ENCODE measurements at places on chromosomes 11 and 22. TPM values are rescaled to one million over a fixed set of nuclear protein-coding genes. Genes with fewer than 3 reads are reported as not detected.

DNA sequence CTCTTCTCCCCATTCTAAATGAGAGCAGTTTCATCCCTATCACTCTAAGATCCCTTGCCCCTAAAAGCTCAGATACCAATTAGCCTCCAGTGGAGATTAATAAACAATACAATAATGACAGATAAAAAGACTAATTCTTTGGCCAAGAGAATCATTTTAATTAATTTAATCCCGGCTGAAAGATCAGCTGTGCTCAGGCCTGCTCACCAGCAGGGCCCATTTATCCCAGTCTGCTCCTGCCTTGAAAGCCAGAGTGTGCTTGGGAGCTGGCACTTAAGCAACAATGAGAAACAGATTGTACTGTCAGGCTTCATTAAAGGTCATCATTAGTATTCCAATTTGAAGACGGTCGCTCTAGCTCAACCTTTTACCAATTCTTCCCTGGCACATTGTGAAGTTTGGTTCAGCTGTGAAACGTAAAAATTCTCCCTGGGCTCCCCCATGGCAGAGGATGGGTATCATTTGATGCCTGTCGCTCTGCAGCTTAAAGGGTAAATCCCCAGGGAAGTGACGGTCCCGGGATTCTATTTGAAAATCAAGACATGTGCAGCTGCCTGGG is 36.1 kb upstream of the HTATIP2 start:
- DNase-seq = no peak

GRCh38 chr22:44623771-44624510 is 78.1 kb upstream of the PRR5 start:
- DNase-seq = no peak

- DNase-seq = no peak
Observed at GRCh38 chr22:46057246-46058090, 80.5 kb upstream of the WNT7B start.

DNA sequence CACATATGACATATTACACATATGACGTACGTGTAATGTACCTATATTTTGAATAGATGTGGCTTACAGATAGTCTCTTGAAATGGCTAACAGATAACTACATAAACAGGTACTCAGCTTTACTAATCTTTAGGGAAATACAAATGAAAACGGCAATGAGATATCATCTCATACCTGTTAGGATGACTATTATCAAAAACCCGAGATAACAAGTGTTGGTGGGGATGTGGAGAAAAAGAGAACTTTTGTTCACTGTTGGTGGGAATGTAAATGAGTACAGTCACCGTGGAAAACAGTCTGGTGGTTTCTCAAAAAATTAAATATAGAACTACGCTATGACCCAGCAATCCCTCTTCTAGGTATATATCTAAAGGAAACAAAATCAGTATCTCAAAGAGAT is 247.6 kb downstream of the ETS1 start:
- DNase-seq = no peak

GRCh38 chr11:112928136-112928535 is 33.1 kb upstream of the NCAM1 start:
- DNase-seq = no peak

- DNase-seq = no peak
Observed at GRCh38 chr11:73257342-73258103, 14.6 kb upstream of the P2RY6 start.

ZNF214 gene
- total RNA-seq = 4.1 TPM

PUS3 gene
- total RNA-seq = 13.9 TPM

ZNRF3 gene
- 3.8 TPM for total RNA-seq

Data from pulmonary artery endothelial cell (primary cell).